ENCODE measurements at places on chromosomes 13 and 19.

DNA sequence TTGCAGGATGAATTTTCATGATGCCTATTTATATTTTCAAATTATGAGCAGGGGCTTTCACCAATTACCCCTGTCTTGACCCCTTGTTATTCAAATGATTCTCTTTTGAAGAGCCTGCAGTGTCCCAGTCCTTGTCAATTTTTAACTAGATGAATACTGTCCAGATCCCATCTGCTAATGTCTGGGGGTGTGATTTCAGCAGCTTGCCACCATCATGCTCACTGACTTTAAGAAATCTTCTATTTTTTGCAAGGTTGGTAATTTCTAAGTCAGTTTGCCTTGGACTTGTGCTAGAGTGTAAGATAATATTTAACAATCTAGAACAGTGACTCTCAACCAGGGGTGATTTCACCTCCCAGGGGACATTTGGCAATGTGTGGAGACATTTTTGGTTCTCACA is 106.0 kb downstream of the CACNA1A start:
- DNase-seq, result no peak

DNA sequence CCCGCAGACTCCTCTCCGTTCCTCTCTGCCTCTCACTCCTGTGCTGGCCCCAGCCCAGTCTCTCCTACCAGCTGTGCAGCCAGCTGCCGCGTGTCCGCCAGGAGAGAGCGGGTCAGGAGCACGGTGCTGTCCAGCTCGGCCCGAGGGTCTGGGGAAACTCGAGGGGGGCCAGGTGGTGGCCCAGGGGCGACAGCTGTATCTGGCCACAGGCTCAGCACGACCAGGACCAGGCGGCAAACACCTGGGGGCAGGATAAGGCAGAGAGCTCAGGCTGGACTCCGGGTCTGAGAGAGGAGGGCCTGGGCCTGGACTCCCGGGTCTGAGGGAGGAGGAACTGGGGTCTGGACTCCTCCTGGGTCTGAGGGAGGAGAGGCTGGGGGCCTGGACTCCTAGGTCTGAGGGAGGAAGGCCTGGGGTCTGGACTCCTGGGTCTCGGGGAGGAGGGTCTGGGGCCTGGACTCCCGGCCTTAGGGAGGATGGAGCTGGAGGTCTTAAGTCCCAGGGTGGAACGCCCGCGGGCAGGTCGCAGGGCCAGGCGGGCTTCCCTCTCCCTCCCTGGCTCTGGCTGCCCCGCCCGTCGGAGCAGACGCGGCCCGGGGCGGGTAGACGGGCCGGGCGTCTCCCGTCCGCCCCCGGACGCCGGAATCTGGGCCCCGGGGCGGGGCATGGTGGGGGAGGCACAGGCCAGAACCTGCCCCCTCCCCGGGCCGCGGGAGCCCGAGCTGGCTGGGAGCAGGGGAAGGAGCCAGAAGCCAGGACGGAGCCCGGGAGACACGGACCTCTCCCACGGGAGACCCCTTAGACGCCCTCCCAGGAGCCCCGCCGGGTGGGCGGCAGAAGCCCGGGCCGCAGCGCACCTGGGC is 1.3 kb downstream of the IL11 start:
- no peak for DNase-seq

- no peak for DNase-seq
Observed at GRCh38 chr19:32800191-32800590, 69.4 kb downstream of the SLC7A9 start.

DNA sequence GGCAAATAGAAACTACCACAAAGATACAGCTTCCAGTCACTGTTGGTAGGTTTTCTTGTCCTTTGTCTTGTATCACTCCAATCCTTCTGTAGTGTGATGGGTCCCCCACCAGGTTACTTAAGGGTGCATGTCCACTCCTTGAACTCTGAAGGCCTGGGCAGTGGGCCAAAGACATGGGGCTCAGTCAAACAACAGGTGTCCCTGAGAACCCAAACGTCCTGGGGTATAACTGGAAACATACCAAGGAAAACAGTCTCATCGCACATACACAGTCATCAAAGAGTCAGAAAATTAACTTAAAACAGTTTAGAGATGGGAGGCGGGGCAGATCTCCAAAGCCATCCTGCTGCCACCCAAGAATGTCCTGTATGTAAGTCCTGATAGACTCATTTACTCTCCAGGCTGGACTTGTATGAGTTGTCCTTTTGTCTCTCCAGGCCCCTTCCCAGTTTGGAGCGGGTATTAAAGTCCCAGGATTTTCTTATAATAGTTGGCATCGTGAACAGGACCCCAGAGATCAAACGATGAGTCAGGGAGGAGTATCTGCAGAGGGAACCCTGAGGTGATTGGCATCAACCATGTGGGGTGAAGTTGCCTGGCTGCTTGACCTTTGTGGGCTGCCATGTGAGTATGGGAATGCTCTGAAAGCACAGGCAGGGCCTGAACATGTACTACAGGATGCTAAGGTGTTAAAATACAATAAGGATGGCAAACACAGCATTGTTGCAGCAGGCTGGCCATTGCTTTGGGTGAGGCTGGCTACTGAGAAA is 613.2 kb upstream of the KLF12 start:
- DNase-seq, result no peak

DNA sequence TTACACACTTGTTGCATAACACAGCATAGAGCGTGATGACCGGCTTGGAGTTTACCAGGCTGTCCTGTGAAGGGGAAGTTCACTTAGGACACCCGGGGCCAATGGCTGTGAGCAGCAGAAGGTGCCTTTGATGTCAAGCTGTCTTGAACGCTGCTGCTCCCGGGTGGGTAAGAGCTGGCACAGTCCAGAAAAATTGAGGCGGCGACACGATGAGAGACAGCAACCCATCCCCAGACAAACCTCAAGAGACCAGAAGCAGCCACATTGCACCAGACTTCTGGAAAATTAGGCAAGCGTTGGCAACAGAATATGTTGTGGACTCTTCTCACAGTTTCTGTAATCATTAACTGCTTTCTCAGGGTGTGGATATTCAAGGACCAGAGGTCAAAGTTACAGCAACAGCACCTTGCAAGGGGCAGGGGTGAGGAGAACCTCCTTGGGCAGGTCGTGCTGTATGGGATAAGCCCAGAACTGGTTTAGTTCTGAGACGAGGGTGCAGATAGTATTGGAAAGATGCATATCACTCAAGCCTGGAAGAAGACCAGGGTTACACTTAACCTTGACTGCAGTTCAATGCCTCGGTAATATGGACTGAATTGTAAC is 10.1 kb downstream of the NFILZ start:
- no peak for DNase-seq
